ENCODE measurements at places on chromosomes 1 and 21.

GRCh38 chr1:231715816-231716722 lies 89.5 kb downstream of the DISC1 start:
- DNase-seq: no peak

DNA sequence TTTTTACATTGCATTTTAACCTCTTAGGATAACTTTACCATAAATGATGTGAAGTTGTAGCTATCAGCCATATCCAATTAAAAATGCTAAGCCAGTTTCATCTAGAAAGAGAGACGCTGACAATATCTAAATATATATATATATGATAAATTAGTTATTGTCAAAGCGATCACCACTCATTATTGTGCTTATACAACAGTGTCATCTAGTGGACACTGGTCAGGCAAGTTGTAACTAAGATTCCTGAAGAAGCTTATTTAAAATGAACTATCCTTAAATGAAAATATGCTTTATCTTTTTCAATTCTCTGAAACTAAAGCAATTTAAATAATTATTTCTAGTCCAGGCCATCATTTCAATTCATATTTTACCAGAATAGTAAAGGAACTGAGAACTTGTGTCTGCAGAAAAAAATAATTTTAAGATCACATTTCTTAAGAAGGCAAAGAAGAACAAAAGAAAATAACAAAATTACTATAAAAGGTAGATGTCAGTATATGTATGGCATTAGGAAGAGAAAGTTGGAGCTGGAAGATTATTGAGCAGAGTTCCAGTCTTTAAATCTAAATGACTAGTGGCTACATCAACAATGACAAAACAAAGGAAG lies 193.3 kb upstream of the SNX7 start:
- peak; percentile 32 for DNase-seq

DNA sequence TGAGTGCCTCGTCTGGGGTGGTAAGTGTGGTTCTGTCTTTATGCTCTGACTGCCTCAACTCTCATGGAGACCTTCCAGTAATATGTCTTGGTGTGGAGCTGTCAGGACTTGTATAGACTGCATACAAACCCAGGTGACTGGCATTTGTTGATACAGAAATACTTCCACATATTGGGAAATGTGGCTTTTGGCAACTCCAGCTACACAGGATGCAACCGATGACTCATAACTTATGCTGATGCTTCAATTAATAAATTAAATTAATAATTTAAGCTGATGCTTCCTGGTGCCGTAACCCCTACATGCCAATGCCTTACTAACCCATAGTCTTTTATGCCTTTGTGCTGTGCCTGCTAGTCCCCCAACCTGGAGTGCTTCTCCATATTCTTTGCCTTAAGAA lies 72.3 kb upstream of the ARTN start:
- no peak for DNase-seq

DNA sequence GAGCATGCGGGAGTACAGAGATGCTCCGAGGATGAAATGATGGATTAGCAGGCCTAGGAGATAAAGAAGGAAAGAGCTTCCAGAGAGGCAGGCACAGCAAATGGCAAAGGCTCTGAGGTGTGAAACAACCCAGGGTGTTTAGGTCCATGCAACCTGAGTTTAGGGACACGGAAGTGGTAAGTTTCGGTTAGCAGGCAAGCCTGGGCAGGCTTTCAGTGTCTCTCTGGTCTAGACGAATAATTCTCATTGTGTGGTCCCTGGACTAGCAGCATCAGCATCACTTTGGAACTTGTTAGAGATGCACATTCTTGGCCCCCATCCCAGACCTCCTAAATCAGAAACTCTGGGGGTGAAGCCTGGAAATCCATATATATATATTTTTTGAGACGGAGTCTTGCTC lies 18.6 kb downstream of the NKAIN1 start:
- DNase-seq: no peak

DNA sequence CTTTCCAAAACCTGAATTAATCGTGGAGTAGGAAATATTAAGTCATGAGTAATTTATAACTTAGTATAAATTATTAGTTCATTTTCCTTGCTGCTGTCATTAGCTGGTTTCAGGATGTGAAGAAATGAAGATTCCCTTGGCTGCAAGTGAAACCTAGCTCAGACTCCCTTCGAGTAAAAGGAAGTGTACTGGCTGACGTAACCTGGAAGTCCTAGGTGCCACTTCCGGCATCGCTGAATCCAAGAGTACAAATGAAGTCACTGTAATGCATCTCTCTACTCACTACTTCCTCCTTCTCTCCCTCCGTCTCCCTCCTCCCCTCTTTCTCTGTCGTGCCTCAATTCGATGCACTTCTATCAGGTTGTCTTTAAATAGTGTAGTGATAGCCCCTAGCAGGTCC lies 28.8 kb downstream of the ZP4 start:
- no peak for DNase-seq

DNA sequence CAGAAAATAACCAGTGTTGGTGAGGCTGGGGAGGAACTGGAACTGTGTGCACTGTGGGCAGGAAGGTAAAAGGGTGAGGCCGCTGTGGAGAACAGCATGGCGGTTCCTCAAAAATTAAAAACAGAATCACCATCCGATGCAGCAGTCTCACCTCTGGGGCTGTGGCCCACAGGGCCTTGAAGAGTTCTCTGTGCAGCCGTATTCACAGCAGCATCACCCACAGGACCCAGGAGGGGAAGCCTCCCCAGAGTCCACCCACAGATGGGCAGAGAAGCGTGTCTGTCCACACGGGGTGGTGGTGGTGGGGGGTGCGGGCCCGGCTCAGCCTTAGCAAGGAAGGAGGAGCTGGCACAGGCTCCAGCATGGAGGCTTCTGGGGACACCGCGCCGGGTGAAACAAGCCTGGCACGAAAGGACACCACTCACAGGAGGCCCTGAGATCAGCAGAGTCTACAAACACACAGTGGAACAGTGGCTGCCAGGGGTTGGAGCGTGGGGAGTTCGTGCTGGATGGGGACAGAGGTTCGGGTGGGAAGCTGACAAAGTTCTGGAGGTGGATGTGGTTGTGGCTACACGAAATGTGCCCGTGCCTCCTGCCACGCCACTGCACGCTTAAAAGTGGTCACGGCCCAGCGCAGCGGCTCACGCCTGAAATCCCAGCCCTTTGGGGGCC lies 11.5 kb downstream of the MORN1 start:
- DNase-seq: no peak

DNA sequence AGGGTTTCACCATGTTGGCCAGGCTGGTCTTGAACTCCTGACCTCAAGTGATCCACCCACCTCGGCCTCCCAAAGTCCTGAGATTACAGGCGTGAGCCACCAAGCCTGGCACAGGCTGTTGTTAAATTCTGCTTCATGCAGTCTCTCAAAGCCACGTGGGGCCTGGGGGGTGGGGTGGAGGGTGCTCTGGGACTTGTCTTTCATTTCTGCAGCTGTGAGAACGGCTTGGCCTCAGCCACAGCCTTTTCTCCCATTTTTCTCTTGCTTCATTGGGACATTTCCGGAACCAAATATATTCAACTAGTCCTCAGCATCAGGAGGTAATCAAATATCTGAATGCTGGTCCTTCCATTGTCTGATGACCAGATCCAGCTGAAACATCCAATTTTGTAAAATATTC lies 27.6 kb upstream of the KCNE2 start:
- DNase-seq: no peak

Measured in muscle of back (tissue), 13 donors.